ENCODE measurements at places on chromosomes 3 and 15. TPM values are rescaled to one million over a fixed set of nuclear protein-coding genes. Genes with fewer than 3 reads are reported as not detected.

LMLN gene
- total RNA-seq, result 4.4 TPM

PLCH1 gene
- not detected for total RNA-seq

CSPG4 gene
- not detected for total RNA-seq

FGF12 gene
- total RNA-seq, result not detected

HRG gene
- not detected for total RNA-seq

DNA sequence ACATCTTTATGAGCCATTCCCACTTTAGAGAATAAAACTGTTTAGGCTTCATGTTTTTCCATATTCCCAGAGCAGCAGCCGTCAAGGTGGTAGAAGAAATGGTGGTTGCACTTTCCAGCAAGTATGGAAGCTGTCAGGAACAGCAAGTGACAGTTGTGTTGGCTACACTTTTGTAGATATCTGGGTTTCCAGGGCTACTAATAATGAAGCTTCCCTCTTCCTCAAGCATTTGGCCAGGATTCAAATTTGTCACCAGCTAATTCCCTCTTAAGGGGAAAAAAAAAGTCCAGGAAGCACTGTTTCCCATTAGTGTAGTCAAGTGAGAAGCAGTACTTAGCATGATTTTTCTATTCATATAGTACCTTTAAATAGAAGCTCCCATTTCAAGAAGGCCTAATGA, 252.8 kb downstream of the IGSF11 start:
- no peak for DNase-seq

- DNase-seq, result no peak
These were observed 4.3 kb upstream of the MRPS25 start for GRCh38 chr3:15069441-15069840.

DNA sequence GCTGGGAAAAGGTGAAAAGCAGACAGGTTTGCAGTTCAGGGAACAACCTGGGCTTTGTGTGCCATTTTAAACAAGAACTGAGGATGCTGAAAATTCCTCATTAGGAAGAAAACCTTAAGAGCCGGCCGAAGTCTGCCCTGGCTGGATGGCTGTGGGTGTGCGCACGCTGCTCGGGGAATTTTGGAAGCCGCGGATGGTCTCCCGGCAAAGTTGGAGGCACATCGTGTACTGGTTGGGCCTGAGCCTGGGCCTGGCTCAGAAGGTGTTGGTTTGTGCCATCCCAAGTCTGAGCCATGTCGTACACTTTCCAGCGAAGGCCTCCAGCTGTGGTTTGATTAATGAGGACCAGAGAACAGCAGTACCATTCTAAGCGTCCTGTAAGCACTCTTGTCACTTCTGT, 188.2 kb downstream of the ATP10A start:
- DNase-seq, result no peak

Data from CD8-positive, alpha-beta T cell (primary cell).